B cell (primary cell): ENCODE measurements at places on chromosomes 5 and 9.
A peak's percentile ranks its signal among the peaks of the same experiment; 100 is the strongest.

- no peak overlapping the region for H3K27ac ChIP-seq
- DNase-seq: no peak
- H3K36me3 ChIP-seq: no peaks in the 10 kb centered on the region
- no peaks in the 10 kb centered on the region for H3K27me3 ChIP-seq
Observed at GRCh38 chr9:127561491-127562278, 50.4 kb upstream of the STXBP1 start.

DNA sequence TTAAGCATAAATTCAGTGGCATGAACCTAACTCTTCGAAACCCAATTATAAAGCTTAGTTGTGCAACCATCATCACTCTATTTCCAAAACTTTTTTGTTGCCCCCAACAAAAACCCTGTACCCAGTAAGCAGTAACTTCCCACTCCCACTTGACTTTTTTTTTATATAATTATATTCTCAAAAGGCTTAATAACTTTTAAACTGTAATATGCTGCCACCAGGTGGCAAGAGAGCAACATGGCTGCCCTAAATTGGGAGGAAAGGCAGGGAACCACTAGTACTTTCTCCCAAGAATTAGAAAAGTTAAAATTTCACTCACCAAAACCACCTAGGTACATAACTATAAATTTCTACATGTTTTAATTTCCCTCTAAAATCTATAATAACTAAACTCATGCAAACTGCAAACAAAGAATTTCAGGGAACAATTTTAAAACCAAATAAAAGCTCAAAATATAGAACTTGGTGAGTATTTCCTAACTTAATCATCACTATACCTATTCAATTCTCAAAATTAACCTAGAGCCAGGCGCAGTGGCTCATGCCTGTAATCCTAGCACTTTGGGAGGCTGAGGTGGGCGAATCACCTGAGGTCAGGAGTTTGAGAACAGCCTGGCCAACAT, 50.2 kb upstream of the RNF38 start:
- no peak overlapping the region for H3K4me3 ChIP-seq
- DNase-seq: peak; percentile 40
- H3K36me3 ChIP-seq: peaks cover under 1% of the 10 kb centered on the region
- no peak overlapping the region for H3K27ac ChIP-seq
- no peaks in the 10 kb centered on the region for H3K4me1 ChIP-seq
- no peaks in the 10 kb centered on the region for H3K27me3 ChIP-seq

DNA sequence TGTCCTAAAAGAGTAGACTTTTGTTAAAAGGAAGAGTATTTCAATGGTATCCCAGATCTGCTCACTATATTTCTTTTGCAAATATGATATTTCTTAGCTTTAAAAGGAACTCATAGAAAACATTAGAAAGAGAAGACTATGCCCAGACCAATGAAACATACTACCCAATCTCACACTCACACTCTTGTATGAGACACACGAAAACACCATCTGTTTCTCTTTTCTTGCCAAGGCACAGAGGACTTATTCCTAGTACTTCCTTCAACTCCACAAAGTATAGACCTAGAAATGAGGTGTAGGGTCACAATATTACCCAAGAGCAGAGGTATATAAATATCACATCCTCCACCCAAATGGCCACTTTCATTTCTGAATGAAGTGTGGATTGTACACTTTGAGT, 292.4 kb upstream of the ACO1 start:
- no peak overlapping the region for H3K4me3 ChIP-seq
- no peak for DNase-seq
- no peaks in the 10 kb centered on the region for H3K27me3 ChIP-seq
- no peaks in the 10 kb centered on the region for H3K36me3 ChIP-seq

- H3K4me1 ChIP-seq: no peaks in the 10 kb centered on the region
- H3K27me3 ChIP-seq: no peaks in the 10 kb centered on the region
- H3K4me3 ChIP-seq: no peak overlapping the region
- H3K36me3 ChIP-seq: no peaks in the 10 kb centered on the region
- DNase-seq: no peak
Observed at GRCh38 chr5:159673538-159673937, 242.7 kb upstream of the ADRA1B start.

DNA sequence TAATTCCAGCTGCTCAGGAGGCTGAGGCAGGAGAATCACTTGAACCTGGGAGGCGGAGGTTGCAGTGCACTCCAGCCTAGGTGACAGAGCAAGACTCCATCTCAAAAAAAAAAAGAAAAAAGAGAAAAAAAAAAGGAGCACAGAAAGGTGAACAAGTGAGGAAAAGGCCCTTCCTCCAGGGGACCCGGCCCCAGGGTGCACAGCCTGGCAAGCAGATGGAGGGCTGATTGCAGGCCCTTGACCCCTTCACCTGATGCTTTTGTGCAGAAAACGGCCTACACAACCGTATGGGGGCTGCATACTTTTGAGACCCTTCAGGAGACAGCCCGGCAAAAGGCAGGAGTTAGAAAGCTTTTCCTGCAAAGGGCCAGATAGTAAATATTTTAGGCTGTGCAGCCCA, 33.9 kb downstream of the HRH2 start:
- H3K4me1 ChIP-seq: no peaks in the 10 kb centered on the region
- DNase-seq: no peak
- H3K27ac ChIP-seq: no peak overlapping the region
- H3K36me3 ChIP-seq: no peaks in the 10 kb centered on the region
- no peak overlapping the region for H3K4me3 ChIP-seq
- peaks cover 7% of the 10 kb centered on the region for H3K27me3 ChIP-seq

- no peak for DNase-seq
- no peaks in the 10 kb centered on the region for H3K4me1 ChIP-seq
- no peak overlapping the region for H3K27ac ChIP-seq
- H3K27me3 ChIP-seq: peaks cover 6% of the 10 kb centered on the region
- no peaks in the 10 kb centered on the region for H3K36me3 ChIP-seq
- H3K4me3 ChIP-seq: no peak overlapping the region
Observed at GRCh38 chr9:2655411-2655901, 33.9 kb downstream of the VLDLR start.

- H3K36me3 ChIP-seq: no peaks in the 10 kb centered on the region
- no peak overlapping the region for H3K27ac ChIP-seq
- no peak overlapping the region for H3K4me3 ChIP-seq
- H3K4me1 ChIP-seq: peaks cover 15% of the 10 kb centered on the region
Observed at GRCh38 chr5:40507095-40507494, 172.6 kb upstream of the PTGER4 start.

DNA sequence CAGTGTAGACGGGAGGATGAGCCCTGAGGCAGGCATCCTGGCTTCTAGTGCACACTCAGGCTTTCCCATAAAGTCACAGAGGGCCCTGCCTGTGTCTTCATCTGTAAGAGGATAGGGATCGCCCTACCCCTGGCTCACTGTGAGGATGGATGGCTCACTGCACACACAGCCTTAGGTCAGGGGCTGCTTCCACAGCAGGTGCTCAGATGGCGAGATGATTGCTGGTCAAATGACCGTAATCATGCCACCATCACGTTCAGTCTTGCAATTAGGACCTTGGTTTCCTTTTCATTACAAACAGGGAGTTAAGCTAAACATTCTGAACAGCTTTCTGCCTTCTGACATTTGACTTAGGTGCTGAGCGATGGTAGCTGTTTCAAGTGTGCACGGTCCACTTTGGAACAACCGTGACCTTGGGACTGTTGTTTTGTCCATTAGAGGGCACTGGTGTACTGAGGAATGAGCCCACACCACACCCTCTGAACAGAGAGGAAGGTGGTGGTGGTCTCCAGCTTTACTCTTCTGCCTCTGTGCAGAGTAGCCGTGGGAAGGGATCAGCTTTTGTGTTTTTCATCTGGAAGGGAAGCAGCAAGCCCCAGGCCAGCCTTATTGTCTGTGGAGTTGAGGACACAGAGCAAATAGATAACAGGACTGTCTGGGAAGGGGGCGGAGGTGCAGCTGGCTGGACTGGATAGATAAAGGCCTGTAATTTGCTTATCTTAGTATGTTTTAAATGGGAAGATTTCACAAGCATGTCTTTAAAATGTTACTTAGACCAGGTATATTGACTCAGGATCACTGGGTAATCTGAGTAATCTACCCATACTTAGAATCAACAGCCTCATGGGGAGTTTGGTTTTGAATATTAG, 183.1 kb downstream of the TRIO start:
- no peak overlapping the region for H3K27ac ChIP-seq
- H3K4me3 ChIP-seq: no peak overlapping the region
- peak; percentile 43 for DNase-seq
- no peaks in the 10 kb centered on the region for H3K27me3 ChIP-seq

DNA sequence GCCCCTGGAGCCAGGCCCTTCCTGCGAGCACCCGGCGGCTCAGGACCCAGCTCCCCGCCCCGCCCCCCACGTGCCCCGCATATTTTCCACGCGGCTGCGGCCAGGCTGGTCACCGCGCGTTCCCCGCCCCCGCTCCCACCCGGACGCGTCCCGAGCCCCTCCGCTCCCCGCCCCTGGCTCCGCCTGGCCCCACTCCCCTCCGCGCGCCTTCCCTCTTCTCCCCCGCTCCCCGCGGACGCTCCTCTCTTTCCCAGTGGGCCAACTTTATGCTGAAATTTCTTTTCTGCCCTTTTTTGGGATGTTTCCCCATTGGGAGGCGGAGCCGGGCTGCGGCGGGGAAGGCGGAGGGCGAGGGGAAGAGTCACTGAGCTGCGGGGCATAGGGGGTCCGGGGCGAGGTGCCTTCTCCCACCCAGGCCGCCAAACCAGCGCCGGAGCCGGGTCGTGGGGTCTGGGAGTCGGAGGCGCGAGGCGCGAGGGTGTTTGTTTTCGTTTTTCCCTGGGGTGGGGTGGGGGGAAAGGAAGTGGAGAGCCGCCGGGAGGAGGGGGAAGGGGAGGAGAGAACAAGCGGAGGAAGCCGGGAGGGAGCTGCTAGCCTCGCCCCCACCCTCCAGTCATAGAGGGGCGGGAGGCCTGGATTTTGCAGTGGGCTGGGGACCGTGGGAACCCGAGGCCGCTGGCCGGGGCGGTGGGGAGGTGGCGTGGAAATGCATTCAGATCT, 1.0 kb upstream of the TPM2 start:
- no peaks in the 10 kb centered on the region for H3K36me3 ChIP-seq
- H3K27ac ChIP-seq: peak overlapping the region; percentile 65
- H3K4me3 ChIP-seq: peak overlapping the region; percentile 67
- no peaks in the 10 kb centered on the region for H3K27me3 ChIP-seq
- peak; percentile 38 for DNase-seq

GRCh38 chr5:154513669-154514084, 35.6 kb upstream of the HAND1 start:
- no peak overlapping the region for H3K27ac ChIP-seq
- no peaks in the 10 kb centered on the region for H3K4me1 ChIP-seq
- no peaks in the 10 kb centered on the region for H3K36me3 ChIP-seq
- DNase-seq: no peak

DNA sequence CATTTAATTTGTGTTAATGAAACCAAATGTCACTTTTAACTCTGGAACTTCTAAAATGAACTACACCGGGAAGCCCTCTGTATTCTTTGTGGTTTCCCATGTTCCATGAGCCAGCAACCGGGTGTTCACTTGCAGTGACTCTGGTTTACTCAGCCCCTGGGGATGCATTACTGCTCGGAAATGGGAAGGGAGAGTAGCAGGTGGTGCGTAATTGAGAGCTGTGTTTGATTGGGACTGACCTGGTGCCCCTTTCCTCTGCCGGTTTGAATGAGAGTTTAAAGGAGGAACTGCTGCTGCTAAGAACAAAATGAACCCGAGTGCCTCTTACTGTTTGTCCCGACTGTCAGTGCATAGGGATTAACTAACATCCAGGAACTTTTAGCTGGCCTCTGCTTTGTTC, 100.1 kb upstream of the DHFR start:
- H3K36me3 ChIP-seq: no peaks in the 10 kb centered on the region
- H3K27ac ChIP-seq: no peak overlapping the region
- DNase-seq: peak; percentile 7
- H3K4me3 ChIP-seq: no peak overlapping the region
- no peaks in the 10 kb centered on the region for H3K27me3 ChIP-seq

GRCh38 chr5:112202694-112203093, 216.4 kb downstream of the EPB41L4A start:
- H3K36me3 ChIP-seq: no peaks in the 10 kb centered on the region
- H3K27ac ChIP-seq: no peak overlapping the region
- no peaks in the 10 kb centered on the region for H3K27me3 ChIP-seq
- DNase-seq: no peak
- no peaks in the 10 kb centered on the region for H3K4me1 ChIP-seq

DNA sequence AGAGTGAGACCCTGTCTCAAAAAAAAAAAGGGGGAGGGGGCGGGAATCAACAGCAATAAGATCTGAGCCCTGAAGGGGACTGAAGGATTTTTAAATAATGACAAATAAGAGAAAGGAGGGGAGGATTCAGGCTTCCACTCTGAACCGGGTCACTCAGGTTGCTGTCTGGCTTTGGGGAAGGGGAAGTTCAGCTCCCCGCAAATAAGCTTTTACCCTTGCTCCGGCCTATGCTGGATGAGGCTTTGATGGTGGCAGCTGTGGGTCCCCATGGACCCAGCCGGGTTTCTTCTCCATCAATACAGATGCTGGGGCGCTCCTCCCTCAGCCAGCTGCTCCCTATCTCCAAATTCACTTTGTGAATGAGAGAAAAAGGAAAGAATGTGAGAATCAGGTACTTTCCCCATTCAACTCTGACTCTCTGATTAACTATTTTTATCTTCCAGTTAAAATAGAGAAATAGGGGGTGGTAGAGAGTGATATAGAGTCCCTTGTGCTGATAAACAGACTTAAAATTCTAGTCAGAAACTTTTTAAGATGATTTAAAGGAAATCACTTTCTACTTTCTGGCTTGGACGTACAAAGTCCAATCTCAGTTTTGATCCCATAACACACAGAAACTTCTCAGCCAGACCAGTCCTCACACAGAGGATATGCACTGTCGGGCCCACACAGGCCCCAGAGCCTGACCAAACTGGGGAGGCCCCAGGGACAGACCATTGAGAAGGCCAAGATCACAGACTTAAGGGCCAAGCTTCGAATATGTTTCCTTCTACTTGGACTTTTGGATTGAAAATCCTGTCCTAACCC, 39.6 kb downstream of the C5orf15 start:
- peaks cover 86% of the 10 kb centered on the region for H3K4me1 ChIP-seq
- DNase-seq: peak; percentile 75
- H3K4me3 ChIP-seq: no peak overlapping the region
- H3K27ac ChIP-seq: peak overlapping the region; percentile 93

DNA sequence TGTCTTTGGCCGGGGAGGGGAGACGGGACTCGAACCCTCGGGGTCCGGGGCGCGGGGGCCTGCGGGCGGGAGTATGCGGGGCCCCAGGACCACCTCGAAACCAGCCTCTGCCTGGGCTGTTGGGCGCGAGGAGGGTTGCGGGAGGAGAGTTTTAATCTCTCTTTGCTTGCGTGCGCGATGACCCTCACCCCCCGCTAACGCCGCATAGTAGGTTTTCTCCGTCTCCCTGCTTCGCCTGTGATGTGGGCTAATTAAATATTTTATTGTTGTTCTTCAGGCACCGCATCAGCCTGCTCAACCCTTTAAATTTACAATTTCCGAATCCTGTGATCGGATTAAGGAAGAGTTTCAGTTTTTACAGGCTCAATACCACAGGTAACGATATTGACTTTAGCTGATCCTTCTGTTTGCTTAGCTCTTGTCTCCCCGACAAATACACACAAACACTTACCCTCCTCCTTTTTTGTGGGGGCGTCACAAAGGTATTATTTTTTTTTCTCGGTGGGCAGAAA, 1.7 kb downstream of the TLE4 start:
- H3K4me3 ChIP-seq: peak overlapping the region; percentile 91
- H3K27me3 ChIP-seq: no peaks in the 10 kb centered on the region
- peaks cover 28% of the 10 kb centered on the region for H3K4me1 ChIP-seq
- no peak for DNase-seq
- H3K36me3 ChIP-seq: no peaks in the 10 kb centered on the region
